Upper lobe of left lung (tissue), 6 donors: ENCODE measurements at places on chromosomes 7 and 10. TPM values are rescaled to one million over a fixed set of nuclear protein-coding genes. Genes with fewer than 3 reads are reported as not detected.

The FAM131B gene
- total RNA-seq: 0.77 TPM

The VPS50 gene
- 20.7 TPM for total RNA-seq

GRCh38 chr7:107924841-107925504 is 34.0 kb downstream of the DLD start:
- no peaks in the 10 kb centered on the region for H3K27me3 ChIP-seq
- H3K4me1 ChIP-seq: peaks cover 4% of the 10 kb centered on the region
- no peak for DNase-seq
- H3K36me3 ChIP-seq: peaks cover 13% of the 10 kb centered on the region
- H3K4me3 ChIP-seq: no peak overlapping the region

DNA sequence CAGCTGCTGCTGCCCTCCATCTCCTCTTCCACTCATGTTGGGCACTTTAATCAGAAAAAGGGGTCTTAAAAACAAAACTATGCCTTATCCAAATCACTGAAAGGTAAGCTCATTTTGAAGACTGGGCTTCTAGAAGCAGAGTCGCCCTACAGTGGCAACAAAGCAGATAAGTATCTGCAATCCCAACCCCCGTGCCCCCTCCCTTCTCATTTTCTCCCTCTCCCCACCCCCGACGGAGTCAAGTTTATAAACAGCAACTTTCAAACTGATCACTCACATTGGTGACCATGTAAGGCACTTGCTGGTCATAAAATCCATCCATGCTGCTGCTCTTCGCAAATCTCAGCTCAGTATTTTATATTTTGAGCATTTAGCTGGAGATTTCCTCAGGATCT is 738 bp downstream of the ETV1 start:
- H3K36me3 ChIP-seq: no peaks in the 10 kb centered on the region
- DNase-seq: peak; percentile 37
- no peaks in the 10 kb centered on the region for H3K27me3 ChIP-seq
- H3K4me3 ChIP-seq: peak overlapping the region; percentile 54
- H3K27ac ChIP-seq: peak overlapping the region; percentile 81

DNA sequence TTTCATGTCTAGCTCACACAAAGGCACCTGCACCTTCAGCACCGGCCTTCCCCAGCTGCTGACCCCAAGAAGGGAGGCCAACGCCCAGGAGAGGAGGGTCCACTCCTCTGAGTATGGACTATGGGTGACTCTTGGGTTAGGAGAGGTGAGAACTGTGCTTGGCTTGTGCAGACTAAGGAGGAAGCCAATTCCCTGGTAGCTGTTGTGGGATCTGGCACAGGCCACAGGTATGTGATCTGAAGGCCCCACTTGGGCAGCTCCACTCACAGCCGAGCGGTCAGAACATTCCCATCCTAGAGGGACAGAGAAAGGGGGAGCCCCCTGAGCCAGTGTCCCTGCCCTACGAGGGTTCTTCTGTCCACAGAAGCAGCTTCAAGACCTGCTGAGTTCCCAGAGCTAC is 52.8 kb upstream of the FIGNL1 start:
- H3K4me1 ChIP-seq: no peaks in the 10 kb centered on the region
- DNase-seq: no peak
- H3K27me3 ChIP-seq: no peaks in the 10 kb centered on the region
- peak overlapping the region; percentile 74 for H3K27ac ChIP-seq

- H3K27ac ChIP-seq: no peak overlapping the region
- no peaks in the 10 kb centered on the region for H3K27me3 ChIP-seq
- H3K4me1 ChIP-seq: no peaks in the 10 kb centered on the region
- DNase-seq: no peak
- H3K36me3 ChIP-seq: no peaks in the 10 kb centered on the region
- H3K4me3 ChIP-seq: no peak overlapping the region
Observed at GRCh38 chr10:1230138-1230537, 174.0 kb downstream of the WDR37 start.

DNA sequence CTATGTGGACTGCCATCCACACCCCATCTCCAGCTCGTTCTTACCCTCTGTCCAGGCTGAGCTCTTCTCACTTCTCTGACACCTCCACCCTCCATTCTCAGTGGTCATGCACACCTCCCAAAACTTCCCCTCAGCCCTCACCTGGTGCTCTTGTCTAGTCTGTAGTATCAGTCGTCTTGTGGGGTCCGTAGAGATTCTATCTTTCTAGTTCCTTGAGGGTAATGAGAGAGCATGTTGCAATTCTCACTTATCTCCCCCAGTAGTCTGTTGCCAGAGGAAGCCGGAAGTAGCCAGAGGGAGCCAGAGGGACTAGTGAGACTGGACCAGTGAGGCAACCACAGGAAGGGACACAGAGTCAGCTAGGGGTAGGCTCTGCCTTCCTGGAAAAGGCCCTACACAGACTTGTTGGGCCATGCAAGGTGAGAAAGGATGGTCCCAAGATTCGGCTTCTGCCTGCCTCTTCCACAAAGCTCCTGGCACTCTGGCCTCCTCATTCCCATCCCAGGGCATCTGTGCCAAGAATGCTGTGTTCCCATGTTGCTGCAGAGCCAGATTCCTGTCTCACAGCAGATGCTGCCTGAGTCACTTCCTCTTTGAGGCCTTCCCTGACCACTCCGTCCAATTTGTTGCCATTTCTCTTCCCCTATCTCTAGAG is 50.6 kb upstream of the DUSP5 start:
- H3K27me3 ChIP-seq: no peaks in the 10 kb centered on the region
- no peak for DNase-seq
- H3K27ac ChIP-seq: no peak overlapping the region
- H3K36me3 ChIP-seq: no peaks in the 10 kb centered on the region
- H3K4me3 ChIP-seq: no peak overlapping the region
